ENCODE measurements at places on chromosomes 3 and 15.

DNA sequence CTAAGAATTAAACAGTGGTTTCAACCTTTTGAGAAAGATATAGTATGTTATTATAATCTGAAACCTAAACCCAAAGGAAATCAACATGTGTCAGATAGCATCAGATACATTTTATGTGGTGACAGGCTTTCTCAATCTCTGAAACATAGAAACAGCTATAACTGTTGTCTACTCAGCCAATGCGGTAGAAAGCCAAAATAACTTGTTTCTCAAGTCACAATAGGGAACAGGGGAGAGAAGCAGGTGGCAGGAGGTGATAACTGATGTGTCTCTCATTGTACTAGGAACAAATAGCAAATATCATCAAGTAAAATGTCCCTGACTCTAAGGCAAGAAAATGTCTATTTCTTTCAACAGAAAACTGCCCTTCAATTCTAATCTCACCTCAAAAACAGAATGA, 38.6 kb downstream of the DENND6A start:
- H3K27me3 ChIP-seq, result no peaks in the 10 kb centered on the region
- DNase-seq, result no peak
- no peak overlapping the region for H3K27ac ChIP-seq
- H3K4me1 ChIP-seq, result no peaks in the 10 kb centered on the region

GRCh38 chr3:127524296-127524896, 66.1 kb downstream of the TPRA1 start:
- DNase-seq, result peak; percentile 63
- H3K27ac ChIP-seq, result no peak overlapping the region
- no peaks in the 10 kb centered on the region for H3K4me1 ChIP-seq
- peaks cover 18% of the 10 kb centered on the region for H3K36me3 ChIP-seq
- H3K27me3 ChIP-seq, result no peaks in the 10 kb centered on the region
- H3K4me3 ChIP-seq, result no peak overlapping the region

GRCh38 chr3:131620977-131621376, 118.2 kb upstream of the MRPL3 start:
- H3K36me3 ChIP-seq, result no peaks in the 10 kb centered on the region
- no peak for DNase-seq
- peaks cover 3% of the 10 kb centered on the region for H3K4me1 ChIP-seq

- no peaks in the 10 kb centered on the region for H3K4me1 ChIP-seq
- H3K4me3 ChIP-seq, result no peak overlapping the region
- no peak overlapping the region for H3K27ac ChIP-seq
- no peaks in the 10 kb centered on the region for H3K36me3 ChIP-seq
- DNase-seq, result no peak
Observed at GRCh38 chr3:122640437-122640999, 40.1 kb upstream of the PARP14 start.

DNA sequence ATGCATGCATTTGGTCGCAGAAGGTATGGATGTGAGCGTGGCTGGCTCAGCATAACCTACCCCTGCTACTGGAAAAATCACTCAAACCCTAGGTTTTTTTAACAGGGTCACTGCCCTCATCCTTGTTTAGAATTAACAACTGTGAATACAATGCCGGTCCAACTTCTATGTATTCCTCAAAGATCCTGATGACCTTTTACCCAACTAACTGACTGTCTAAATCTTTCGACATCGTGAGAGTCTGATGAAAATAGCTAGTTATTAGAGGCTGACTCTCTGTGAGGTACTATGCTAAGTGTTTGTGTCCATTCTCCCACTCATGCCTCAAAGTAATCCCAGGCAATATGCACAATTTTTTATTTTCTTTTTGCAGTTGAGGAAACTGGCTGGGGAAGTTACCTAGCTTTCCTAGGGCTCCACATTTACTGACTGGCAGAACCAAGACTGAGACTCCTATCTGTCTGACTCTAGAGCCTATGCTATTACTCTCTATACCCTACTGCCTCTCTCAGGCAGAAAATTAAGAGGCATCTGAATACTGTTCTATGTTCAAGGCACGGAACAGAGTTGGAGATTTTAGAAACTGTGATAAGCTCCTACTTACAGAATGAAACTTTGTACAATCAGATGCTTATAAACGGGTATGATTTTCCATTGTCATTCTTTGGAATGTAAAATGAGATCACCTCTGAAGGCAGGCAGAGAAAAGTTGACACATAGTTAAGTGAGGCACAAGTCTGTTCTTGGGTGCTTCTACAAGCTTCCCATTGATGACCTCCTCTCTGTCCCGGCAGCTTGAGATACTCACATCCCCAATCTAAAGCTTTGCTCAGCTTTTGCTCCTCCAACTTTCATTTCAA, 56.4 kb downstream of the FILIP1L start:
- H3K4me1 ChIP-seq, result no peaks in the 10 kb centered on the region
- peaks cover 3% of the 10 kb centered on the region for H3K36me3 ChIP-seq
- no peaks in the 10 kb centered on the region for H3K27me3 ChIP-seq
- no peak for DNase-seq
- H3K4me3 ChIP-seq, result no peak overlapping the region

- H3K4me3 ChIP-seq, result no peak overlapping the region
- no peak for DNase-seq
- H3K36me3 ChIP-seq, result no peaks in the 10 kb centered on the region
Observed at GRCh38 chr3:169246158-169246557, 417.4 kb downstream of the MECOM start.

DNA sequence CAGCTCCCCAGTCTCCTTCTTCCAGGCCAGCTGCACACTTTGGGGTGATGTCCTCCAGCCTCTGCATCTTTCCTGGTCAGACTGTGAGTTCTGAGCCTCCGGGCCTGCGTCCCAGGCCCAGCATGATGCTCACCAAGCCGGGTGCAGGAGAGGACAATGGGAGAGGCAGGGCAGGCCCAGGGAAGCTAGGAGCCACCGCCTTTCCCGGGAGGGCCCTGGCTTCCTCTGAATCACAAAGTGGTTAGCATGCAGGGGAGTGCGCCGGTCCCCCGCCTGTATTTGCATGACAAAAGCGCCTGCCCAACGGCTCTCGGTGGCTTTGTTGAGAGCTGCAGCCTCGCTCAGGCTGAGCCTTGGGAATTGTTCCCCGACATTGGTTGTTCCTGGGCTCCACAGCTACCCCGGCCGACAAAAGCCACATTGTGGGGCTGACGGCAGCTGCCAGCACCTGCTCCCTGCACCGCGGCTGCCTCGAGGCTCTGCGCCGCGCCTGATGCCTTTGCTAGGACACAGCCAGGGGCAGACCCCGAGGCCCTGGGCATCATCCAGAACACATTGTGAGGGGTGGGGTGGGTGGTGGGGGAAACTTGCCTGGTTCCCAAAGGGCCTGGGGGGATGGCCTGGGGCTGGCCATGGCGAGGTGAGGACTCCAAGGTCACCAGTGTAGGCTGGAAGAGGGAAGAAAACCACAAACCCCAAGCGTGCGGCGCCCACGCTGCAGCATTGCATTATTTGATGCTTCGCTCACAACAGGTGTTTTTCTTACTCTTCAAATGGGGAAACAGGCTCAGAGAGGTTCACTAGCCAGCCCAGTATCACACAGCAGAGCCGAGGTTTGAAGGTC, 20.0 kb upstream of the KLF13 start:
- H3K4me3 ChIP-seq, result peak overlapping the region; percentile 75
- peak overlapping the region; percentile 99 for H3K27ac ChIP-seq
- H3K27me3 ChIP-seq, result peaks cover 27% of the 10 kb centered on the region
- H3K36me3 ChIP-seq, result no peaks in the 10 kb centered on the region
- peak; percentile 88 for DNase-seq
- peaks cover 47% of the 10 kb centered on the region for H3K4me1 ChIP-seq

DNA sequence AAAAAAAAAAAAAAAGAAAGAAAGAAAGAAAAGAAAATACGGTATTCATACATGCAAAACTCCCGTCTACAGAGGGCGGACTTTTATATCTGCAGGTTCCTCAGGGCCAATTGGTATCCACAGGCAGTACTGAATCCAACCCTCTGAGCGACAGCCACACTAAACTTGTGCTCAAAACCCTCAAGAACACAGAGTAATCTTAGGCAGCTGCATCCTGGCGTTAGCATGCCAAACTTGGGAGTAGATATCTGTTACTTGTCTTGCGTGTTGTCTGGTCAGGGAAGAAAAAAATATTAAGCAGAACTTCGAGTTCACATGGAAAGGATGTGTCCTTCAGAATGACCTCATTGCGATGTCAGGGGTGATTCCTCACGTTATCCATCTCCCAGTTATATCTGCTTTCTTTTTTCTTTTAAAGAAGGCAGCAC, 12.8 kb downstream of the SNAP23 start:
- no peak overlapping the region for H3K4me3 ChIP-seq
- DNase-seq, result no peak
- no peaks in the 10 kb centered on the region for H3K27me3 ChIP-seq
- H3K36me3 ChIP-seq, result no peaks in the 10 kb centered on the region
- no peak overlapping the region for H3K27ac ChIP-seq

DNA sequence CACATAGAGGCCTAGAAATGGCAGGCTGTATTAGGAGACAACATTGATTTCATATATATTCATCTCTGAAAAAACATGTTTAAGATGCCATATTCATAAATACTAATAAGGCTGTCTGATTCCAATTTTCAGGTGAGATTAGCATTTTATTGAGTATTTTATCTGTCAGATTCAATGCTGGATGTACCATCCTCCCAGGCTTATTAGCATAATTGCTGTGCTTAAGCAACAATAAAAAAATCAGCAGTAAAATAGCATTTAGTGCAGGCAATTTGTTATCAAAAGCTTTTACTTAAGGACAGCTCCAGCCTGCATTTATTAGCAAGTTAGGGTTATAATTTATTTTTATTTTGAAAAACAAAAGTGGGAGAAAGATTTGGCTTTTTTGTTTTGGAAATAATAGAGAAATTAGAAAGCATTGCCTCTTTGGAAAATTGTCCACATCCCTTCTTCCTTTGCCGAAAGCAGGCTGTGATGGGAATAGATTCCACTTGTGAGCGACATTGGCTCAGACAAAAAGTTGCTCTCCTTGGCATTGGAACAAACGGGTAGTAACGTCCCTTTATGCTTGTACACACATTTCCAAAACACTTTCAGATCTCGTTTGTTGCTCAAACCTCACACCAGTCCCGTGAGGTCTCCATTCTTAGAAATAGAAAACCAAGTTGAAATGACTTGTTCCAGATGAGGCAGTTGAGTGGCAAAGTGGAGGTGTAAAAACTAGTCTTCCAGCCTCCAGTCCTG, 134.0 kb downstream of the LPP start:
- H3K27me3 ChIP-seq, result peaks cover 3% of the 10 kb centered on the region
- H3K36me3 ChIP-seq, result no peaks in the 10 kb centered on the region
- DNase-seq, result no peak
- H3K4me1 ChIP-seq, result peaks cover 27% of the 10 kb centered on the region

GRCh38 chr3:113287111-113287802, 75.9 kb downstream of the BOC start:
- DNase-seq, result no peak
- peak overlapping the region; percentile 25 for H3K27ac ChIP-seq
- H3K36me3 ChIP-seq, result no peaks in the 10 kb centered on the region
- no peaks in the 10 kb centered on the region for H3K27me3 ChIP-seq
- H3K4me1 ChIP-seq, result peaks cover 14% of the 10 kb centered on the region

- no peaks in the 10 kb centered on the region for H3K27me3 ChIP-seq
- H3K27ac ChIP-seq, result no peak overlapping the region
- no peak for DNase-seq
- H3K36me3 ChIP-seq, result no peaks in the 10 kb centered on the region
Observed at GRCh38 chr3:49775538-49775937, 10.8 kb downstream of the IP6K1 start.

- no peaks in the 10 kb centered on the region for H3K36me3 ChIP-seq
- H3K27ac ChIP-seq, result peak overlapping the region; percentile 69
- peaks cover 2% of the 10 kb centered on the region for H3K27me3 ChIP-seq
- peaks cover 31% of the 10 kb centered on the region for H3K4me1 ChIP-seq
Observed at GRCh38 chr3:123610331-123610730, 25.5 kb upstream of the HACD2 start.

DNA sequence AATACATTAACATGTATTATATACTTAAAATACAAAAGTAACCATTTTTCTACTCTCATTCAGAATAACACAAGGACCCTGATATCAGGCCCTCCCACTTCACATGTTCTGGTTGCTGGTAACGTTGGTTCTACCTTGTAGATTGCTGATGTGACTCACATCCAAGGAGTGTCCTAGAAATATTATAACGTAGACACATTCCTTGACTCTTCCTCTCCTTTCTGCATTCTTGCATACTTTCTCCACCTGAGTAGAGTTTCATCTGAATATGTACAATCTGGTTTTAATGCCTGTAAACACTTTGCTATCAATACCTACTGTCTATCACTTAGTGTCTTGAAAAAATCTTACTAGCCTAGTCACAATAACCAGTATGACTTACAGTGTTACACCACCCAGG, 35.0 kb upstream of the NEDD4 start:
- no peak overlapping the region for H3K4me3 ChIP-seq
- no peaks in the 10 kb centered on the region for H3K27me3 ChIP-seq
- H3K4me1 ChIP-seq, result no peaks in the 10 kb centered on the region
- no peak overlapping the region for H3K27ac ChIP-seq
- no peak for DNase-seq

- H3K27me3 ChIP-seq, result peaks cover 17% of the 10 kb centered on the region
- peak overlapping the region; percentile 57 for H3K4me3 ChIP-seq
- peak overlapping the region; percentile 80 for H3K27ac ChIP-seq
- peaks cover 68% of the 10 kb centered on the region for H3K4me1 ChIP-seq
- no peak for DNase-seq
Observed at GRCh38 chr3:13013994-13014754, 59.1 kb downstream of the IQSEC1 start.
